Amniotic stem cell (primary cell): ENCODE measurements at places on chromosomes 13 and 19.
A peak's percentile ranks its signal among the peaks of the same experiment; 100 is the strongest.

GRCh38 chr13:110092831-110093247 lies 214.1 kb downstream of the COL4A1 start:
- no peak for DNase-seq

DNA sequence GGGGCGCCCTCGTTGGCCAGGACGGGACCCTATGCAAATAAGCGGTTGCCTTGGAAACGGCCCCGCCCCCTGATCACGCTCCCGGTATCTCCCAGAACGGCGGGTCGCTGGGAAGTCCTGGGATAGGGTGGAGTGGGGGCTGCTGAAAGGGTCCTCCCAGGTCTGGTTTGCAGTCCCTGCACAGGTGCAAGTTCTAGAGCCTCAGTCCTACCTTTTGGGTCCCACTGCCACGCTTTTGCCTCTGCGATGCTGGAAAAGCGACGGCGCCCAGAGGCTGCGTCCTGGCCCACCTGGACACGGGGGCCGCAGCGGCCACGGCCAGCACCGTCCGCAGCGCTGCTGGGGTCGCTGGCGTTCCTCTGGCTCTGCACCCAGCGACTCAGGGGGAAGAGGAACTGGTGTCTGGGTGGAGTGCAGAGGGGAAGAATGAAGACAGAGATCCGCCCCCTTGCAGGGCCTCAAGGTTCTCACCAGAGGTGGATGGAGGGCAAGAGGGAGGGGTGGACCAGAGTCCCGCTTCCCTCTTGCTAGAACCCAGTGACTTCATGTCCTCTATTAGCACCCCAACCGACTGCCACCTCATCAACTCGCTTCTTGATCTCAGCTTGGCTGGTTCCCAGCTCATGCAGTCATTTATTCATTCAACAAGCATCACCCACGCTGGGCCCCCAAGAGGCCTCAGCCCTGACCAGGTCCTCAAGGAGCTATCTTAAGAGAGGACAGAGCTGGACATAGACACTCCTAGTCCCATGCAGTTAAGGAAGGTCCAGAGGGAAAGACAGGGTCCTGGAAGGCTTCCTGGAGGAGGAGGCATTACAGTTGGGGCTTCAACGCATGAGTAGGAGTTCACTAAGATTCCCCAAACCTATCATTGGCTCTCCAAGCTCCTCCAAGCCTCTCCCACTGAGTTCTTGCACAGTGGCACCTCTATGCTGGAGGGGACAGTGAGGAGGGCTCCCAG lies at the start of gene LRRC25:
LRRC25 (minus strand) TSS at position 381 of the 961 bp plus-strand sequence. CDS start 659 bp downstream, outside the sequence.
- no peak for DNase-seq

DNA sequence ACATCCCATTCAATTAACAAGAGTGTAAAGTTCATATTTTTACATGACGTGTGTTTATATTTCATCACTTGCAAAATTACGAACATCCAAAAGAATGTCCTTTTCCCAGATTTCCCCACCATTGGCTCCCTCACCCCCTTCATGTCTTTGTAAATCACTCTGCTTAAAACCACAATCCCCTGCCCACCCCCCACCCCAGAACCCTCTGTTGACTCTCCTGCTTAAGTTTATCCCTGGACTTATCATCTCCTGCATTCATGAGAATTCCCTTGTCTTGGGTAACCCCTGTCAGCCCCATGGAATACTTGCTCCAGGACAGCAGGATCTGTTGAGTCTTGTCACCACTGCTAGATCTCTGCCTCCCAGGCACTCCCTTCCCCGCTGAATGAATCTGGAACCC lies 109.9 kb downstream of the COL4A1 start:
- DNase-seq: no peak

DNA sequence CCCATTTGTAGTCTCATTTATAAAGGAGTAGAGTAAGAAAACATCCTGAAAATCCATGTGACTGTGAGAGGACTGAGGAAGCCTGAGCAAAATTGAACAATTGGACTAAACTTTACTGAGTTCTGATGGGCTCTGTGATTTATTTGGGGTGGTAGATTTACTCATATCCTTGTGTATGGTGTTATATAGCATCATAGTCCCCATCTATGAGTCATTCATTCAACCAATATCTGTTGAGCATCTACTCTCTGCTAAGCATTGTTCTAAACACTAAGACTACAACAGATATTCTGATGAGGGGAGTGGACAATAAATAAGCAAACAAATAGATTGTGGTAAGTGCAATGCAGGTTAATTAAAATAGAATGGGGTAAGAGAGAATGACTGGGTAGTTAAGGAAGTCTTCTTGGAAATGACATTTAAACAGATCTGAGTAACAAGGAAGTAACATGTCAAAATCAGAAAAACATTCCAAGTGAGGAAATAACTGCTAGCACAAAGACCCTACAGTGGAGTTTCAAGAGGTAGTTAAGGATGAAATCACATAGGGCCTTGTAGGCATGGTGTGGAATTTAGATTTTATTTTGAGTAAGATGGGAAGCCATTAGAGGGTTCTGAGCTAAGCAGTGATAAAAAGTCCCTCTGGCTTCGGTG lies 36.3 kb upstream of the MLNR start:
- no peak for DNase-seq

GRCh38 chr19:3669947-3670795 lies 30.1 kb downstream of the PIP5K1C start:
- peak; percentile 60 for DNase-seq

DNA sequence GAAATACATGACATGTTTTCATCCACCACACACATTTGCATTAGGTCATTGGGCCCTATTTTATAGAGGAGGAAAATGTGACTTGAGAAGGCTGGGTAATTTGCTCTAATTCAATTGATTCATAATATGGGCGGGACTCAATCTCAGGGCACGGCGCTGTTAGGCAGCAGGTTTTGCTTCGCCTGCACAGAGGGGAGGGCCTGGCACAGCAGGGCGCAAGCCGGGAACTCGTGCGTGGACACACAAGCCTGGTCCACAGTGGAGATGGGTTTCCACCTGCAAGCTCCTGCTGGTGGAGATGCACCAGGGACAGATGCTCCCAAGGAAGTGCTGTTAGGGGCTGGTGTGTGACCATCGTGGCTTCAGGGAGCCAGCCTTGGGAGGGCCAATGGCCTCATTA lies 58.4 kb upstream of the MTIF3 start:
- no peak for DNase-seq

DNA sequence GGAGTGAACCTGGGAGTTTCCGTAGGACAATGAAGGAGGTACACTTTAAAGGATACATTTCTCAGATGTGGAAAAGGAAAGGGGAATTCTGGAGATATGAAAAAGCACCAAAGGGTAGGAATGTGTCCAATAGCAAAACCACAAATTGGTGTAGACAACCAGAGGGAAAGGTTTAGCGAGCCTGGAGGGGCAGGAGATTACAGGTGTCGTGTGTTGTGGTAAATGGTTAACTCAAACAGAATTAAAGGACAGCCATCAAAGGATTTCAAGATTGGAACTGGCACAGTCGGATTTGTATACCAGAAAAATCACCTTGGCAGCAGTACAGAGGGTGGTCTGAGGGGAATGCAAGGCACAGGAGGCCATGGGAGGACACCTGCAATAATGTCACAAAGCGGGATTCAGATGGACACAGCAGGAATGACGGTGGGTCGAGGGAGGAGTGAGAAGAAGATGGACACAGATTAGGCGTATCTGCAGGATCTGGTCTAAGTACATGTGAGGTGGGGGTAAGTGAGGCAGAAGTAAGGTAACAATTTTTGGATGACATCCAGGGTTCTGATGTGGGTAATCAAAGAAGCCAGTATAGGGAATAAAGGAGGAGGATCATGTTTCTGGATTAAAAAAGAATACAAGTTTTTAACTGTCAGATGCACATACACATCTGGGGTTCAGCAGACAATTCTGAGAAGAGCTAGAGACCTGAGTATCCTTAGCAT lies 361.6 kb downstream of the KLF12 start:
- no peak for DNase-seq

GRCh38 chr13:59416561-59416960 lies 747.2 kb downstream of the DIAPH3 start:
- DNase-seq: no peak

- no peak for DNase-seq
These were observed 19.3 kb upstream of the SDHAF1 start for GRCh38 chr19:35975608-35976214.

DNA sequence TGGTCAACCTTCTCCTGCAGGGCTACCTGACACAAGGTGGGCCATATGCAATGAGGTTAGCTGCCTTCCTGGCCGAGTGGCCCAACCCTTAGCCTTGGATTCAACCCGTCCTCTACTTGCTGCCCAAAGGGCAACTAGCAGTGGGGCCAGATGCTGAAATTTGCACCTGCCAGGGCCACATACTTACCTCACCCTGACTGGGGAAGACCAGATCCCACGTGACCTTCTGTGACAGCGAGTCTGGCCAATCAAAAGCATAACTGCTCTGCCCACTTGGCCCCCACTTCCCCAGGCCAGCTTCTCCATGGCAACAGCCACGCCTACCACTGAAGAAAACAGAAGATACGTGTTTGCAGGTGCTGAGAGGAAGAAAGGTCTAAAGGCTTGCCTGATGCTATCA lies 10.9 kb downstream of the PEG3 start:
- no peak for DNase-seq

DNA sequence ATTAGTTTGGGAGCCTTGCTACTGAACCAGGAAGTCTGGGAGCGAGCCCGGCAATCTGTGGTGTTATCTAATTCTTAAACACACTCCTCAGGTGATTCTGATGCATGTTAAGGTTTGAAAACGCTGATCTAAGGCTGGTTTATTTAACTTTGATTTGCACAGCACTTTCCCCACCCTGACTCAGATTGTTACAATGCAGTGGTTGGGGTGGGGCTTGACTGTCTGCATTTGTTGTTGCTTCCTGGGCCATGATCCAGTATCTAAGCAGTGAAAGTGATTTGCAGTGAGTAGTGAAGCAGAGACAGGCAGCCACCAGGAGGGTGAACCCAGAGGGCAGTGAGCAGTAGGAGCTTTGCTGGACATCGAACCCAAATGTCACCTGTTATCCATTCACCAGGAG lies 81.6 kb upstream of the ARGLU1 start:
- no peak for DNase-seq

- DNase-seq: no peak
These were observed 16.0 kb downstream of the TMEM272 start for GRCh38 chr13:51828730-51829567.

DNA sequence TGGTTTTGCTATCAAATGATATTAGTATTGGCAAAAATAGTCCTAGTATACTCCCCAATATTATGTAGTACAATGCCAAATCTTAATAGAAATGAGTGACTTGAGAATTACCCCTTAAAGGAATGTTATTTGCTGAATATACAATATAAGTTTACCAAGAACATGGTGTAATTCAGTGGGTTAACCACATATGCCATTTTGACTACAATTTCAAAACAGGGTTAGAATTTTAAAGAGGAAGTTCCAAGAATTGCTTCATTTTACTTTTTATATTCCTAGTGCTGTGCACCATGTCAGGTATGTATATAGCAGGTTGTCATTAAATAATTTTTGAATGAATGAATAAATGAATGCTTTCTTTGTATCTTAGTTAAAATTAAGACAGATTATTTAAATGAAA lies 66.3 kb downstream of the LMO7 start:
- DNase-seq: no peak

DNA sequence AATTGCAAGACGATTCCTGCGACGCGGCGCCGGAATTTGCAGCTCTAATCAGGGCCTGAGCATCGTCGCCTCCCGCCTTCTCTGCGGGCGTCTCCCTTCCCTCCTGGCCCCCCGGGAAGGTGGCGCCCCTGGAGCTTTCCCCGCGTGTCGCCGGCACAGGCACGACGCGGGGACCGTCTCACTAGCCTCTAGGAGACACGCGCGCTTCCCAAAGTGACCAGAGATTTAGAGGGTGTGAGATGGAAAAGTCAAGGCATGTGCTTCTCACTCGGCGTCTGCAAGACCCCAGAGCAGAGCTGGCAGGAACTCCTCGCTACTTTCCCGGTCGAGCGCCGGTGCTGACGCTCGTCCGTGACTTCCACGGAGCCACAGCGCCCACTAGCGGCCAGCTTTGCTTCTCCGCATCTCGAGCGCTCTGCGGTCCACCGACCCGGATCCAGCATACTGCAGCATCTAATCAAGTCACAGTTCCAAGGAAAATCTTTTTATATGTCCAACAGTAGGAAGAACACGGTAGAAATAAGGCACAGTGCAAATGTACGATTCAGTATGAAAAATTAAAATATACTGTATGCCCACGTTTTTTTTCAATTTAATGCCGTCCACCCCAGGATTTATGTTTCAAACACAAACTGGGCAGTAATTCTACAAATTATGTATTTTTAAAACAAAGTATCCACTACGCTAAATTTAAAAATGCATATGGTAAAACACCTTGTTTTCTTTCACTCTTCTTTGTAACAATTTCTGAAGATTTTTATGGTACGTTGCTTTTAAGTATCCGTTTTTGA lies 977 bp upstream of the EFNB2 start:
- DNase-seq: peak; percentile 81

GRCh38 chr13:21686751-21687391 lies 16.0 kb downstream of the FGF9 start:
- no peak for DNase-seq

DNA sequence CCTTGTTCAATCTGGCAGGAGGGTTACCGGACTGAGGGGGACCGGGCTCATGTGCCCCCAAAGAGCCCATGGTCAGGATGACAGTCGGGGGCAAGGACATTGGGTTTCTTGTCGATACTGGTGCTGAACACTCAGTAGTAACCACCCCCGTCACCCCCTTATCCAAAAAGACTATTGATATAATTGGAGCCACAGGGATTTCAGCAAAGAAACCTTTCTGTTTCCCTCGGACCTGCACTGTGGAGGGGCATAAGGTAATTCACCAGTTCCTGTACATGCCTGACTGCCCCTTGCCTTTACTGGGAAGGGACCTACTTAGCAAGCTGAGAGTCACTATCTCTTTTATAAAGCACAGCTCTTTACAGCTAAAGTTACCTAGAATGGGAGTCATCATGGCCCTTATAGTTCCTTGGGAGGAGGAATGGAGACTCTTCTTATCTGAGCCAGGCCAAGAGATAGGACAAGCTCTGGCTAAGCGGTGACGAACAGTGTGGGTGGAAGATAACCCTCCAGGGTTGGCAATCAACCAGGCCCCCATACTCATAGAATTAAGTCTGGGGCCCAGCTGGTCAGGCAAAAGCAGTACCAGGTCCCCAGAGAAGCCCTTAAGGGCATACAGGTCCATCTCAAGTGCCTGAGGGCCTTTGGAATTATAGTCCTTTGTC lies 603.7 kb downstream of the UQCRFS1 start:
- no peak for DNase-seq

- no peak for DNase-seq
These were observed 53.0 kb downstream of the EDNRB start for GRCh38 chr13:77865622-77866021.

- DNase-seq: no peak
These were observed 984.7 kb upstream of the PCDH9 start for GRCh38 chr13:68214691-68215415.

GRCh38 chr13:30739761-30740642 lies 4.7 kb downstream of the ALOX5AP start:
- DNase-seq: peak; percentile 61

DNA sequence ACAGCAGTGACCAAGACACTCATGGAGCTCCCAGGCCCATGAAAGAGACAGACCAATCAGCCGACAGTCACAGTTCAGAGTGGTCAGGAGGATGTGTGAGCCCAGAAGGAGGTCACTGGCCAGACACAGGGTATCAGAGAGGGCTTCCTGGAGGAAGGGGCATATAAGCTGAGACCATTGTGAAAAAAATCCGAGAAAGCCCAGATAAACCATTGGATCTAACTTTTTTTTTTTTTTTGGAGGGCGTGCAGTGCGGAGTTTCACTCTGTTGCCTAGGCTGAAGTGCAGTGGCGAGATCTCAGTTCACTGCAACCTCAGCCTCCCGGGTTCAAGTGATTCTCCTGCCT lies 4.2 kb downstream of the ITPKC start:
- DNase-seq: no peak
